ENCODE measurements at places on chromosomes 11 and 22. TPM values are rescaled to one million over a fixed set of nuclear protein-coding genes. Genes with fewer than 3 reads are reported as not detected.

The SERPING1 gene
- 329 TPM for total RNA-seq

The BAIAP2L2 gene
- total RNA-seq, result 0.34 TPM

The SLCO2B1 gene
- 220 TPM for total RNA-seq

The PGM2L1 gene
- 6.8 TPM for total RNA-seq

The INTS4 gene
- total RNA-seq, result 31.1 TPM

- H3K27ac ChIP-seq, result no peak overlapping the region
- H3K27me3 ChIP-seq, result no peaks in the 10 kb centered on the region
- H3K4me3 ChIP-seq, result no peak overlapping the region
- no peak for DNase-seq
Measured at GRCh38 chr11:48099916-48100446, 116.6 kb upstream of the OR4B1 start.

GRCh38 chr11:121300972-121301699 is 8.6 kb downstream of the SC5D start:
- DNase-seq, result peak; percentile 24
- H3K36me3 ChIP-seq, result peaks cover 22% of the 10 kb centered on the region
- peaks cover 26% of the 10 kb centered on the region for H3K4me1 ChIP-seq
- no peaks in the 10 kb centered on the region for H3K27me3 ChIP-seq
- H3K4me3 ChIP-seq, result no peak overlapping the region

GRCh38 chr11:24086921-24087320 is 409.9 kb upstream of the LUZP2 start:
- no peaks in the 10 kb centered on the region for H3K27me3 ChIP-seq
- DNase-seq, result no peak
- H3K27ac ChIP-seq, result no peak overlapping the region
- H3K4me3 ChIP-seq, result no peak overlapping the region
- H3K36me3 ChIP-seq, result no peaks in the 10 kb centered on the region

- DNase-seq, result no peak
- H3K27me3 ChIP-seq, result no peaks in the 10 kb centered on the region
- H3K27ac ChIP-seq, result no peak overlapping the region
- H3K36me3 ChIP-seq, result no peaks in the 10 kb centered on the region
Measured at GRCh38 chr11:21794306-21794705, 398.6 kb upstream of the ANO5 start.
